CD4-positive, alpha-beta T cell treated with Interleukin-21 for 1 hour (primary cell): ENCODE measurements at places on chromosomes 16 and 17.

DNA sequence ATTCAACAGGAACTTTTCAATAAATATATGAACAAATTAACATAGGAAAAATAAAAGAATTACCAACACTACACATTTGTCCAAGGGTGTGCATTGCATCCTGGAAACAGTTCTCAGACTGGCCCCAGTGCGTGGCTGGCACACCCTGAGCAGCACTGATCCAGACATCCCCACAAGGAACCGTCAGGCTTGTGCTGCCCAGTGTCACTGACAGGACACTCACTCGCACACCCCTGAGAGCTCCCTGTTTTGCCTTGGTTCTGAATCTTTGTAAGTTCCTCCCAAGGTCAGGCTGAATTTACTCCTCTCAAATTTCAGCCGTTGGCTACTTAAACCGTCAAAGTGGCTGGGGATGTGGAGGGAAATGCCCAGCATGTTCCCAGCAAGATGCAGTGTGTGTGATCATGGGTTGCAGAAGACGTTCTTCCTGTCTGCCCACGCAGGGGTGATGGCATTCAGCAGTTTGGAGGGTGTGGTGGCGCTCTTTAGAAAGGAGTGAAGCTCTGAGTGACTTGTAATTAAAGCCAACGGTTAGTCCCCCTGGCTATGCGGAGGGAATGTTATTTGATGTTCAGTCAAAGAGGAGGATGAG lies 1.7 kb downstream of the MT2A start:
- peak; percentile 76 for DNase-seq

- no peak for DNase-seq
Observed at GRCh38 chr17:36130346-36130745, 26.7 kb downstream of the CCL4 start.

- DNase-seq: no peak
Observed at GRCh38 chr16:87939562-87940423, 3.5 kb upstream of the CA5A start.

DNA sequence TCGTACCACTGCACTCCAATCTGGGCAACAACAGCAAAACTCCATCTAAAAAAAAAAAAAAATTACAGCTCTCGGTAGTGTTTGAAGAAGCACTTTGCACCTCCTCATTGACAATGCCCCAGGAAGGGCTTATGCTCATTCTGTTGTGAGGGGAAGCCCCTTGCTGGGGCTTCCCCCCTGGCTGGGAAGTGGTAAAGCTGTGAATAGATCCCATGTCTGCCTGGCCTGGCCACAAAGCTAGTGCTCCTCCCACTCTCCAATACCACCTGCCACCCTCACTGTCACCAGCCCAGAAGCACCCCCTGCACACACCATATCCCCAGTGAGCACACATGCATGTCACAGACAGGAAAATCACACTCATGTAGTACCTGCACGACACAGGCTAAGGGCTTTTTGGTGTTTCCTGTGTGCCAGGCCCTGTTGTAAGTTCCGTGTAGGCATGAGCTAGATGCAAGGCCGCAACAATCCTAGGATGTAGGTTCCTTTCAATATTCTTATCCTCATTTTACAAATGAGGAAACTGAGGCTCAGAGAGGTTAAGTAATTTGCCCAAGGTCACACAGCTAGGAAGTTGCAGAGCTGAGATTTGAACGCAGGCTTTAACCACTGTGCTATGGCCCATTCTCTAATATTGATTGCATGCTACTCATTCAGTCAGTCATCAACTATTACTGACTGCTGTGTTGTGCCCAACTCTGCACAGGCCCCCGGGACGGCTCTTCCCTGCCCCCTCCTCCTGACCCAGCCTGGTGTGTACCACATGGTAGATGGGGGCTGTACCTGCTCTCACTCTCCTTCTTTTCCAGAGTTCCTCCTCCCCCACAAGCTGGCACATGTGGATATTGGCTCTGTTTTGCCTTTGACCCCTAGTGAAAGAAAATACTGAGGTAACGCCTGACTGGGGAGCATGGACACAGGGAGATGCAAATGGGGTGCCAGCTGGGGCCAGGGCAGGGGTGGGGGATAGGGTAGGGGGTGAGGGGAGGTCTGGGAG lies 11.9 kb upstream of the COL1A1 start:
- peak; percentile 47 for DNase-seq

DNA sequence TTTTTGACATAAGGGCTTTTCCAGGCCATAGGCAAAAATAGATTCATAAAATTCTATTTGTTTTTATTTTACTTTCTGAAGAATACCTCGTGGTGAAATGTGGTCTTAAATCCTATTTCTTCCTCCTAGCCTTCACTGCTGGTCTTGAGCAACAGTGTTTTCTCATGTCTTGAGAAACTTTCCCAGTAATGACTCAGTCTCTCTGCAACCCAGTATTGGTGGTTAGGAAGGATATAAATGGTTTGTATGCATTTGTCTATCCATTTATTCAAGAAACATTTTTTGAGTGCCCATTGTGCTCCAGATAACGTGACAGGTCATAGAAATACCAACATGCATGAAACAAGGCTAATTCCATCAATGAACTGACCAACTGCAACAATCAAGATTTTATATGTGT lies 213.9 kb downstream of the TMEM114 start:
- no peak for DNase-seq

GRCh38 chr16:4813251-4814003 lies 11.0 kb upstream of the ROGDI start:
- DNase-seq: no peak

- no peak for DNase-seq
Observed at GRCh38 chr17:38906460-38907228, 18.8 kb upstream of the LASP1NB start.

- peak; percentile 65 for DNase-seq
Observed at GRCh38 chr17:6473128-6473767, 29.0 kb downstream of the PIMREG start.

DNA sequence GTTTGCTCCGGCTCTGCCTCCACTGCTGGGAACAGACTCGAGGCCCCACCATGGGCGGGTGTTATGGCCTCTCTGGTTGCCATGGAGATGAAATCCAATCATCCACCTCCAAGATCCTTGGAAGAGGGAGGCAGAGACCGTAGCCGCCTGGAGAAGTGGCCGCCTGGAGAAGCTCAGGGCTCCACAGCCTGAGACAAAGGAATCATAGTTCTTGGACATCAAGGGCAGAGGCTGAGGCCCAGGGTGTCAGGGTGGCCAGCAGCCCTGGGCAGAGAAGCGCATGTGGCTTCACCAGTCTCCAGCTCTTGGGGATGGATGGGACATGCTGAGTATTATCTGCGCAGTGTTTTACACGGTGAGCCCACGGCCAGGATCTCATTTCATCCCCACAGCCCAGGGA lies 36.2 kb downstream of the ABR start:
- DNase-seq: no peak

GRCh38 chr17:18203308-18203707 lies 19.7 kb downstream of the ALKBH5 start:
- no peak for DNase-seq

DNA sequence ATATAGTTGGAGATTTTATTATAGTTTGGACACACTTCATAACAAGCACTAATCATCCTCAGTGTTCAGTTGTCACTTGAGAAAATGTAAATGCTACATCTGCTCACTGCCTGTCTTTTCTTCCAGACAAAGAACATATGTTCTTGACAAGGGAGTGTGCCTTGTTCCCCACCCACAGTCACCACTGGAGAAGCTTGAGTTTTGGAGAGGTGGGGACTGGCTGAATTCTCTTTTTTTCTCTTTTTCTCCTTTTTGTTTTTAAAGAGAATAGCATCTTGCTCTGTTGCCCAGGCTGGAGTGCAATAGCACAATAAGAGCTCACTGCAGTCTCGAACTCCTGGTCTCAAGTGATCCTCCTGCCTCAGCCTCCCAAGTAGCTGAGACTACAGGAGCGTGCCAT lies 15.5 kb downstream of the RPRML start:
- no peak for DNase-seq

- DNase-seq: no peak
Observed at GRCh38 chr17:80886641-80887573, 104.7 kb upstream of the CHMP6 start.

- DNase-seq: no peak
Observed at GRCh38 chr16:54545854-54546511, 259.4 kb upstream of the IRX3 start.

DNA sequence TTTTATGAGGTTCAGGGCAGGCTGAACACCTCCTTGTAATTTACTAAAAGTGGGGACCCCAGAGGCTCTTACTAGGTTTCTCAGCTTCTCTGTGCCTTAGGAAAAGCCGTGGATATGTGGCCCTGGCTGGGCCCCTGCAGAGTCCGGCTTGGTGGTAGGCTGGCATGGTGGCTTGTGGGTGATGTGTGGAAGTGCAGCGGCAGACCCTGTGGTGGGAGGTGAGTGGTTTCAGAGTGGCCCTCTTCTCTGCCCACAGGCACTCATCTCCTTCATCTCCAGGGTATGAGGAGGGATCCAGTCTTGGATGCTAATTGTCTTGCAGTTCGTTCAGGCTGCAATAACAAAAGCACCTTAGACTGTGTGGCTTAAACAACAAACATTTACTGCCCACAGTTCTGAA lies 58.9 kb downstream of the ASIC2 start:
- no peak for DNase-seq

- DNase-seq: no peak
Observed at GRCh38 chr17:14211801-14212200, 24.9 kb downstream of the CDRT15 start.

- no peak for DNase-seq
Observed at GRCh38 chr17:11138023-11138422, 103.0 kb upstream of the SHISA6 start.

GRCh38 chr16:19933740-19934139 lies 49.1 kb upstream of the GPRC5B start:
- no peak for DNase-seq

DNA sequence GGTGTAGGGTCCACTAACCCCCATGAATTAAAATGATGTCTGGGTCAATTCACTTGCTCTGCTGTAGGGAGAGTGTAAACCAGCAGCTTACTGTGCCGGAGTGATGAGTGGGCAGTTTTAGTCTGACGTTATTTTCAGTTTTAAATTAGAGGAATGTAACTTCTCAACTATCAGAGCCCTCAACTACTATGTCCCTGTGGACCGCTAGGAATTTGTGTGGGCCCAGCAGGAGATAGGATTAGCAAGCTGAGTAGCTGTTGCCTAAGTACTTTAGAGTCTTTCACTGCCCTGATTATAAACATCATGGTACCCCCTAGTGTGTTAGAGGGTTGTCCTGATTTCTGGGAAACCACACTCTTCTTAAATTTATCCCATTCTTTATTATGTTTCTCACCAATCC lies 11.4 kb downstream of the MARVELD3 start:
- no peak for DNase-seq

- no peak for DNase-seq
Observed at GRCh38 chr17:50044483-50044882, 11.4 kb upstream of the ITGA3 start.

GRCh38 chr17:72362376-72363088 lies 241.7 kb downstream of the SOX9 start:
- DNase-seq: no peak

GRCh38 chr17:14004927-14005620 lies 64.2 kb upstream of the COX10 start:
- DNase-seq: no peak

DNA sequence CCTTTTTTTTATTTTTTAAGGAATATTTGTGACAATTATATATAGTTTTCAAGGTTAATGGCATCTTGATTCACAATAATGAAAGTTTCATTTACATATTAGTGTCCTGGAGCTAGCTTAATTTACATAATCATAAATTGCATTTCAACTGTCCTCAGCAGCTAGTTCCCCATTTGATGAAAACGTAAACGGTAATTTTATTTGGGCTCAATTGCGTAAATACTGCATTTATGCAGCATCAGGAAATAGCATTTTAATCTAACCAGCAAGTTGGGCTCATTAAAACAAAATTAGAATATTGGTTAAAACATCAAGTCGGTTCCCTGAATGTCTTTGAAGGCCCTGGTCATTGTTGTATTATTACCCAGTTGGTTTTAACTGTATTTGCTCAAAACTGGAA lies 136.8 kb upstream of the CDH5 start:
- no peak for DNase-seq

GRCh38 chr16:70304892-70305448 lies 6.0 kb downstream of the DDX19B start:
- no peak for DNase-seq

GRCh38 chr17:58156839-58157803 lies 8.9 kb downstream of the OR4D1 start:
- peak; percentile 70 for DNase-seq

DNA sequence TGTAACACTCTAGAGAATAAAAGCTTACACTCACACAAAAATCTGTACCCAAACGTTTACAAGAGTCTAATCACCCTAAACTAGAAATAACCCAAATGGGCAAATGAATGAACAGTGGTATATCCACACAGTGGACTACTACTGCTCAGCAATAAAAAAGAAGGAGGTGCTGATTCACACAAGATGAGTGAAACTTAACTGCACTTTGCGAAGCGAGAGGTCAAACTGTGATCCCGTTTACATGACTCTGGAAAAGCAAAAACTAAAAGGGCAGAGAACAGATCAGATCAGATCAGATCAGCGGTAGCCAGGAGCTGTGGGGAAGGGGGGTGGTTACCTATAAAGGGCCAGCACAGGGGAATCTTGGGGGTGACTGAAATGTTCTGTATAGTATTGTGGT lies 113.4 kb downstream of the TRIM37 start:
- no peak for DNase-seq
